NCI-H2107 (cell line): ENCODE measurements at places on chromosomes 11 and 22.

GRCh38 chr11:95699631-95700470 is 89.7 kb downstream of the FAM76B start:
- no peak for DNase-seq

DNA sequence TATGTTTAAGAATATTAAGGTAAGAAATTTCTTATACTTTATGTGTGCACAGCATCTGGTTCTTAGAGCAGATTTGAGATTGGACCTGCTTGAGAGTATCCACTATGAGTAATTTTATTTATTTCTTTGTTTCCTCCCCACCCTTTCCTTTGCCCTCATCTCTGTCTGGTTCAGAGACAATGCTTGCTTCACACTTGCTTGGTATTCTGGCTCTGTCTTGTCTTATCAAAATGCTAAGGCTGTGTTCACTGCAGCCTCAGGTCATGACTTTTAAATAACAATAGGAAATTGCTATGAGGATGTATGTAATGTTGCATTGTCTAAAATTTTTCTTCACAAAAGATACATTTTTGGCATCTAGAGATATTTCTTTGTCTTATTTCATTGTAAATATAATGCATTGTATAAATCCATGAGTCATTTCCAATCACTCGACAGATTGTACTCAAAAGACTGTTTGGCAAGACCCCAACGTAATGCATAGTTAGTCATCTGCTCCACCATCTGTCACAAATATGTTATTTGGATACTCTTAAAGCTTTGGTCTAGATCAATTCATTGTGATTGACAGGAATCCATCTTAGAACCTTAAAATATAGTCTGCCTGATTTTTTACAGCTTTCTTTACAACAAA is 395.7 kb downstream of the AASDHPPT start:
- DNase-seq: no peak

GRCh38 chr11:111911563-111912401 is at the start of gene CRYAB:
Gene CRYAB, minus strand, starts transcription at chr11:111911770. Its CDS starts 46 bp downstream, at chr11:111911724.
- no peak for DNase-seq

- DNase-seq: no peak
Observed at GRCh38 chr11:128862908-128863660, 4.0 kb downstream of the KCNJ1 start.

- no peak for DNase-seq
Observed at GRCh38 chr22:33057363-33057995, 702 bp downstream of the SYN3 start.

DNA sequence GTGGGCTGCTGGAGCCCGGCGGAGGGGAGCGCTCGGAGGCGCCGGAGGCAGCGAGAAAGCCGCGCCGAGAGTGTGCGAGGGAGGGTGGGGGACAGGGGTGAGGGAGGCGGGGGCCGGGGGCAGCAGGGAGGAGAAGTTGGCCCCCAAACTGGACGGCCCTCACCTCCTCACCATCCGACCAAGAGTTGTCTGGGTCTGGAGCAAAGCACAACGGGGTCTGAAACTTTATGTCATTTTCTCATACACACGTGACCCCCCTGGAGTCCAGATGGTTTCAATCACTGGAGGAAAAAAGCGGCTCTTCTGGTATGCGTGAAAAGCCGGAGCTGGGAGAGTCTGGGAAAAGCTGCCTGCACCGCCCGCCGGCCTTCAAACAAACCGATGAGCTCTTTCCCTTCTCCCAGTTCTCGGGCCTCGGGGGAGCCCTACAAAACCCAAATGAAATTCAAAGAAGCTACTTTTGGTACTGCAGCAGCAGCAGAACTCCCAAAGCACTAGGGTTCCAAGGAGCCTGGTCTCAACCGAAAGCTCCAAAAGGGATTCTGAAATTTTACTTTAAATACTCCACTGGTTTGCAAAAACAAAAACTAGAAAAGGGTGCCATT is 39.7 kb upstream of the AKIP1 start:
- DNase-seq: no peak

DNA sequence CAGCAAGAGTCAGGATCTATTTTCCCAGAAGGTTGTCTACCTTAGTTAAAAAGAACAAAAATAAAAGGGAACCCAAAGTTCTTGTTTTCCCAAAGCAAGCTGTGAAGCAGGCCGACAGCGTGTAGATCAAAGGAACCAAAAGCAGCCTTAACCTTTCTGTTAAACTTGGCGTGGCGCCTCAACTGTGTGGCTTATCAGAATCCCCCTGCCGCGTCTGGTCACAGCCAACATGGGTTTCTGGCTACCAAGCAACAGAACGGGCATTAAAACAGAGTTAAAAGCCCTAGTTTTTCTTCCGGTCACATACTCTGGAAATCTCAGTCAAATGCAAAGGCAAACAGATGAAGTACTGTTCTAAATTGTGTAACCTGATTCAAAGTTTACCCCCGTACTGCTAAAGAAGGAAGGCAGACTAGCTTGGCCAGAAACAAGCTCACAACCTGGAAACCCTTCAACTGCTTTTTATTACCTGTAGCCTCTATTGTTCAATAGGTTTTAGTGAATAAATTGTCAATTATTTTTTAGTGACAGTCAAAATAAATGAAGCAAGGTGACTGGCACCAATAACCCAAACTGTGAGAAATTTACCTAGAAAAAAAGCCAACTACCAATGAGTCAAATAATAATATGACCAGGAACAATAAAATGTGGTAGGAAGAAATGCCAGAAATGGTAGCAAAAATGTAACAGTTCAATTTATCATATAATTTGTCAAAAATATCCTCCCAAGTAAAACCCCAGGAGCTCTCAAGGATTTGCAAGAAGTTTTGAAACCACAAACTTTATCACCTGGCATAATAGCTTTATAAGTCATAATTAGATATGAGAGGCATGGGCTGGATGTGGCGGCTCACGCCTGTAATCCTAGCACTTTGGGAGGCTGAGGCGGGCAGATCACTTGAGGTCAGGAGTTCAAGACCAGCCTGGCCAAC is 21.4 kb downstream of the CHKA start:
- DNase-seq: no peak

DNA sequence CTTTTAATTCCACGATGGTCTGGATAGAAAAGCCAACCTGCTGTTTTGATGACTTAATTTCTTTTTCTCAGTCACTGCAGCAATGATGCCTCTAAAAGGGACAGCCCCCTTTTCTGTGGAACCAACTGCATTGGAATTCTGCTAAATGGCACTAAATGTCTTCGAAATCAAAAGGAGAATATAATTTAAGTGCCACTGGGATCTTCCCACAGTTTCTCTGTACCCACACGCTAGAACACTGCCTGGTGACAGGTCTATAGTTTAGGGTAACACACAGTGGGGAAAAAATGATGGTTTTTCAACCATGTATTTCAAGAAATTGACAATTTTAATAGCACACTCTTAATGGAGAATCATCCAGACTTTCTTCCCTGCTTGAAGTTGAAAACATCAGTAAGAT is 182.3 kb downstream of the OPCML start:
- DNase-seq: no peak

- no peak for DNase-seq
Observed at GRCh38 chr11:970319-970871, 44.7 kb downstream of the AP2A2 start.

DNA sequence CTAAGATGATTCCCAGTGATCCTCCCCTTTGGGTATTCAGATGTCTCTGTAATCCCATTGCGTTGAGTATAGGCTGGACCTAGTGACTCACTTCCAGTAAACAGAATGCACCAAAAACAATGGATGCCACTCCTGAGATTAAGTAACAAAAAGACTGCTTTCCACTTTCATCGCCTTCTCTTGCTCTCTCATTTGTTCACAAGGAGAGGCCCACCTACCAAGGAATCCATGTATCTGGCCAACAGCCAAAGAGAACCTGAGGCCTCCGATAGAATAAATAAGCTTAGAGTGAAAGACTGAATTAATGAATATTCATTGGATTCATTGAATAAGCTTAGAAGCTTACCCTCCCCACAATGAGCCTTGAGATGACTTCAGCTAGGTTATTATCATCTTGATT is 454.6 kb downstream of the KCNA4 start:
- no peak for DNase-seq

- DNase-seq: no peak
Observed at GRCh38 chr11:86459682-86460460, 85.2 kb downstream of the CCDC81 start.
